Endodermal cell (in vitro differentiated cells): ENCODE measurements at places on chromosomes 2 and 18. TPM values are rescaled to one million over a fixed set of nuclear protein-coding genes. Genes with fewer than 3 reads are reported as not detected.

DNA sequence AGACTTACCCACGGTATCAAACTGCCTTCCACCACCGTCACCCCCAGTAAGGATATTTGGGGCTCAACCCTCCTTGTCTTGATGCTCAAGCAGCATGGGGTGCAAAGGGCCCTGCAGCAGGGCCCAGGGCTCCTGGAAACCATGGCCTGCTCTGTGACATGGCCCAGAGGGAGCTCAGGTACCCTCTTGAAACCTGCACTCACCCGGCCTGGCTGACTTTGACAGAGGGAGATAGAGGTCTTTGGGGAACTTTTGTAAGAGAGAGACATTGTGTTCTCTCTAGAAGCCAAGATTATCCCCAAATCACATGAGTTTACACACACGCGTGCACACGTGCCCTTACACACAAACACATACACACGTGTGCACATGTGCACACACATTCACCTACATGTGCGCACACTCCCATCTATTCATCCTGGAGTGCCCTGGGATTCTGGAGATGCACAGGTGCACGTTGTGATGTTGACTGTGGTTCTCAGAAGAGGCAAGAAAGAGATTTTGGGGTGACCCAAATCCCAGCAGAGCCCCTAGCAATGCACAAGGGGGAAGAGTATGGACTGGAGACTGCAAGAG lies 19.6 kb upstream of the KCNK3 start:
- no peak for DNase-seq

- DNase-seq = no peak
Measured at GRCh38 chr2:95010126-95010525, 15.4 kb upstream of the MAL start.

- DNase-seq = no peak
Measured at GRCh38 chr18:3748086-3748485, 298.1 kb downstream of the TGIF1 start.

DNA sequence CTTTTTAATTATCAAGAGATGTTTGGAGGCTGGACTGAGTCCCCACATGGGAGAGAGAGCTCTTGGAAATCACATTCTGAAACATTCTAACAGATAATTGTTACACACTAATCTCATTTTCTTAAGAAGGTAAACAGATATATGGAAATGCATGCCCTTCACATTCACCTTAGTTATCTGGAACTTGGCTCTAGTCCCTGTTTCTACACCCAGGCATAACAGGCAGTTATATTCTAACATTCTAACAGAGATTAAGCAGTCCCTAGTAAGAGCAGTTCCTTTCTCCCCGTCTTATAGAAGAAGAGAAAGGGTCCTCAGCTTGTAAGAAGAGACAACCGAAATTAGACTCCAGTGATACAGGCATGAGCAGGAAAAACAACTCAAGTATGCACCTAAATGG lies 385.4 kb downstream of the SOX11 start:
- no peak for DNase-seq

DNA sequence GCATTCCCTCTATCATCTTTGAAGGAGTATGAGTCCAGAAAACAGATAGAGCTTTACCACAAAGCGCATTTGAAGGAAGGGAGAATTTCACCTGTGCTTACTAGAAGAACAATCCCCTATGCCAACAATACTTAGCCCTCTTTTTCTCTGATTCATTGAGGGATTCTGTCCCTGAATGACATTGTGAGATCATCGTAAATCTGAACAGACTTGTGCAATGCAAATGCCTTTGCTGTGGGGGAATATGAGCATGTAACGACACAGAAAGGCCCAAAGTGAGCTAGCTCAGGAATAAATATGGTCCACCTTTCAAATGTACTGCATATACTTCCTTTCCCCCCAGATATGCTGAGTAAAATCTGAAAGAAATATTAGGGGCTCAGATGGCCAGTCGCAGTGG lies 67.6 kb downstream of the SCN1A start:
- DNase-seq = no peak

DNA sequence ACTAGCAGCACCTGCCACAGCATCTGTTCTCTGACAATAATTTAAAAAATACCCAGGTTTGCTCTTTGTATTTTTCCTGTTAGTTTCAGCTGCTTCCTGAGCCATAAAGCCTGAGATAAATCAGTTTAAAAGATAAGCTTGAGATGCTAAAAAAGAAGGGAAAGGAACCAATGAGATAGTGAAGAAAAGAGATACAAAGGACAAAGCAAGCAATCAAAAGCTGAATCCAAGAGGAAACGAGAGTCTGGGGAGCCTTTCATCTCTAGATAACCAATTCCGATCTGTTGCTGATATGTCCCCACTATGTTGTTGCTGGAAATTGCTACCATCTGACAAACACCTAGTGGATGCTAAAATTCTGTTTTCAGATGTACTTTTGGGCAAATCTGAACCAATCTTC lies 201.4 kb downstream of the RBM43 start:
- no peak for DNase-seq

DNA sequence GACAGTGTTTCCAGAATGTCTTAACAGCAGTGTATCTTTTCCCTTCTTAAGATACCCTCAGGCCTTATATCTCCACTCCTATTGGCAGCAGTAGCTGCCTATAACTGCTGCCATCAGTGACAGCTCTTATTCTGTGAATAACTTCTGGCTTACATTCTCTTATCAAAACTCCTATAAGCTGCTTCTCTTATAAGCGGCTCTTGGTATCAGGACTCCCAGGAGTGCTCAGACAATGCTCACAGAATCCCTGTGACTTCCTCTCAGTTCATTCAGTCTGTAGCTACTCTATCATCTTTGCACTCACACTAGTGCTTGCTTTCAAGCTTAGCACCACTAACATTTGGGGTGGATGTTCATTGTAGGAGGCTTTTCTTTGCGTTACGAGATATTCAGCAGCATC lies 143.7 kb upstream of the CDH7 start:
- DNase-seq = peak; percentile 66

- DNase-seq = no peak
Measured at GRCh38 chr2:237533668-237534161, 32.7 kb upstream of the PRLH start.

DNA sequence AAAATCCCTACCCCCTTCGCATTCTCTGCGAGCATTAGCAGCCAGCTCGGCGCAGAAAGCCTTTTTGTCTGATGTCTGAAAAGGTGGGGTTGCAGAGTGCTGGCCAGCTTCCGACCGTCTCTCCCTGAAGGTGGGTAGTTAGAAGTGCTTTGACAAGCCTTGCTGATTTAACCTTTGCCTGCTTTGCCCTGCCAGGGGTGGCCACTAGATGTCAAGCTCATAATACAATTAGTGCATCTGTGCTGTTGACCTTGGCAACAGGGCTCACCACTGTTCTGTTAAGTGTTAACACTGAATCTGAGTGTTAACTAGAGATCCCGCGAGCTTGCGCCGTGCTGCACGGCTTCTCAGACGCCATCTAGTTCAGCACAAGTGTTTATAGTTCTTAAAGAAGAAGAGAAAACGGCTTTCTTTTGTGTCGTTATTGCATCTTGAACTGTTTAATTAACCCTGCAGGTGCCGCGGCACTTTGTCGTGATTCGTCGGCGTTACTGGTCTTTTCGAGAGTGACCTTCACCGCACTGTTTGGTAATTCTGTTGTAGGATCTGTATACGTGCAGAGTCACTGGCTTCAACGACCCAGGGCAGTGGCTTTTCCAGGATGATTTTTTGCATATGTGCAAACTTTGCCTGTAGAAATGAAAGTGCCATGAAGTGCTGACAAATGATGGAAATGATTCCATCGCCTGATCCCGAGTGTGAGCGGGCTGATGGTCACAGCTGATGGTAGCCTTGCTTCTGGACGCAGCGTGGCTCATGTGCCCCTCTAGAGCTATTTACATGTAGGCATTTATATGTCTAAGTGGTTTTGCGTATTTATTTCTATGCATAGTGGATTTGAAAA lies 5.5 kb downstream of the SALL3 start:
- DNase-seq = peak; percentile 92

- DNase-seq = peak; percentile 79
Measured at GRCh38 chr2:234497594-234498235, 834 bp upstream of the ARL4C start.

- DNase-seq = no peak
Measured at GRCh38 chr2:207812726-207813080, 43.0 kb upstream of the FZD5 start.

- no peak for DNase-seq
Measured at GRCh38 chr18:59957957-59958356, 58.2 kb downstream of the PMAIP1 start.

- DNase-seq = no peak
Measured at GRCh38 chr18:55289775-55290174, 298.2 kb downstream of the TCF4 start.

- no peak for DNase-seq
Measured at GRCh38 chr2:186349508-186349907, 136.6 kb upstream of the ZC3H15 start.

DNA sequence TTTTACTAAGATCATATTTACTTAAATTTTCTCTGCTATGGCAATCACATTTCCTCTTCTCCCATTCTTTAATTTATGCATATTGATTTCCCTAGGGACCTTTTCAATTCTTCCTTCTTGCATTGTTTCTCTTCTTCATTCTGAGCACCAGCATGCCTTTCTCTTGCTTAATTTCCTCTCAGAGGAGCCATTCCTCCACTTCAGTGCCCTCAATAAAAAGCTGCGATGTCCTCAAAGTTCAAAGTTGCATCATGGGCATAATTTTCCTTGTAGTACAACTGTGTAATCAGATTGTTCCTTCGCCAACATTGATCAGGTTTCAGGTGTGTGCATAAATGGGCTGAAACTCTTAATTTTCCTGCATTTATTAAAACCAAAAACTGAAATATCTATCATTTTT lies 21.8 kb upstream of the CD226 start:
- no peak for DNase-seq

DNA sequence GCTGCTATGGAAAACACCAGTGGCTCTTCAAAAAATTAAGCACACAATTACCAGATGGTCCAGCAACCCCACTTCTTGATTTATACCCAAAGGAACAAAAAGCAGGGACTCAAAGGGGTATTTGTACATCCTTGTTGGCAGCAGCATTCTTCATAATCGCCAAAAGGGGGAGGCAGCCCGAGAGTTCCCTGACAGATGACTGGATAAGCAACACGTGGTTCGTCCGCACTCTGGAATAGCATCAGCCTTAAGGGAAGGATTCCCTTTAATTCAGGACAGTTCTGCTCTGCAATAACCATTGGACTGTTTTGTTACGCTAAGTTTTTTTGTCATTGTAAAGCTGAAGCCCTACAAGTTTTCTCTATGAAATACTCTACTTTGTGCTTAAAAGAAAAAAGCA lies 76.7 kb upstream of the TWIST2 start:
- peak; percentile 61 for DNase-seq

DNA sequence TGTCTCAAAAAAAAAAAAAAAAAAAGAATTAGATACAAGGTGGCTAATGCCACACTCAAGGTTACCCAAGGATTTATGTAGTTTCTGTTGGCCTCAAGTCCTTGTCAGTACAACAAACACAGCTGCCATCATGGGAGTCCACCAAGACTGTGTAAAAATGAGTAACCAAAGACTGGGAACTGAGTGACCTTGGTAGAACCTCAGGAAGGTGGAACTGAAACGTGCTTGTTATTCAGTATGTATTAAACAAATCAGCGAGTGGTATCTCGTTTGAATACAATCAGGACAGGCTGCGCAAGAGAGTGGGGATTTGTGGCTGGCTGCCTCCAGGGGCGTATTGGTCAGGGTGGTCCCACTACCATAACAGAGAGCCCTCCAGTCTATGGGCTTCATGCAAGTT lies 1.6 kb upstream of the SFTPB start:
- DNase-seq = no peak

DNA sequence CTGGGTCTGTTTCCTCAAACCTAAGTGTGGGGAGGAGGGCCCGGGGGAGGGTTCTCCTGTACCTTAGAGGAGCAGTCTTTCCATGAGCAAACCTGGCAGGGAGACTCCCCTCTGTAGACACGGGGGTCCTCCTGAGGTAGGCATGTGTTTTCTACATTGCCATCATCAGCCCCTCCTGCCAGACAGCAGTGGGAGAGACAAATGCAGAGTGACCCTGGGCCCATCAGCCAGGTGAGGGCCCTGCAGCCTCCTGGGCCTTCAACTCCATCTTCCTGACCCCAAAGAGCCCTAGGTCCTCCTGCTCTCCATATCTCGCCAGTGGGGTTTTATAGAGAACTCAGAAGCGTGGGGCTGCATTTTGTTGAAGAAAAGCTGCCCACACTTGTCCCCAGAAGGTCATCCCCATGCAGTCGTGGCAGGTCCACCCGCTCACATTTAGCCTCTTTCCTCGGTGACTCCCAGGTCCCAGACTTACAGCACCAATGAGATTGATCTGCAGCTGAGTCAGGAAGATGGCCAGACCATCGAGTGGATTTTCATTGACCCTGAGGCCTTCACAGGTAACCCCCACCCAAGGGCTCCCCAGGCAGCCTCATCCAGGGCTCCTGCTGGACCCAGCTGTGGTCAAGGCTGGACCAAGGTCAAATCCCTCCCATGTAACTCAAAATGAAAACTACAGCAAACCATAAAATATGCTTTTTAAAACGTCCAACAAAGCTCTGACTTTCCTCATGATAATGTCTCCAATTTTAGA lies 2.6 kb downstream of the CHRNG start:
- no peak for DNase-seq

GRCh38 chr18:70693246-70693645 lies 404.4 kb downstream of the SOCS6 start:
- DNase-seq = peak; percentile 41

DNA sequence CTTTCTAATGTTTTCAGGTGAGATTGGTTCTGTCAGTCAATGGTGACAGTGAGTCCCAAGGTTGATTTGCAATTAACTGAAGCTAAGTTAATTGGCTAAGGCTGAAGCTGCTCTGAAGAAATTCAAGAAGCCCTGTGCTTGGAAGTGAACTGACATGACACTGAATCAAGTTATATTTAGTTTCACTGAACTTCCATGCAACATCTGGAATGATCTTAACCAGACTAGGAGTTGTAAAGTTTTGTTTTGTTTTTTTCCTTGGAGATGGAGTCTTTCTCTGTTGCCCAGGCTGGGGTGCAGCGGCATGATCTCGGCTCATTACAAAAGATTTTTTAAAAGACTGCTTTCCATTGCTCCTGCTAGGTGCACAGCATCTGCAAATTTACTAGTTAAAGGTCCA lies 11.4 kb downstream of the SERPINB5 start:
- DNase-seq = no peak

DNA sequence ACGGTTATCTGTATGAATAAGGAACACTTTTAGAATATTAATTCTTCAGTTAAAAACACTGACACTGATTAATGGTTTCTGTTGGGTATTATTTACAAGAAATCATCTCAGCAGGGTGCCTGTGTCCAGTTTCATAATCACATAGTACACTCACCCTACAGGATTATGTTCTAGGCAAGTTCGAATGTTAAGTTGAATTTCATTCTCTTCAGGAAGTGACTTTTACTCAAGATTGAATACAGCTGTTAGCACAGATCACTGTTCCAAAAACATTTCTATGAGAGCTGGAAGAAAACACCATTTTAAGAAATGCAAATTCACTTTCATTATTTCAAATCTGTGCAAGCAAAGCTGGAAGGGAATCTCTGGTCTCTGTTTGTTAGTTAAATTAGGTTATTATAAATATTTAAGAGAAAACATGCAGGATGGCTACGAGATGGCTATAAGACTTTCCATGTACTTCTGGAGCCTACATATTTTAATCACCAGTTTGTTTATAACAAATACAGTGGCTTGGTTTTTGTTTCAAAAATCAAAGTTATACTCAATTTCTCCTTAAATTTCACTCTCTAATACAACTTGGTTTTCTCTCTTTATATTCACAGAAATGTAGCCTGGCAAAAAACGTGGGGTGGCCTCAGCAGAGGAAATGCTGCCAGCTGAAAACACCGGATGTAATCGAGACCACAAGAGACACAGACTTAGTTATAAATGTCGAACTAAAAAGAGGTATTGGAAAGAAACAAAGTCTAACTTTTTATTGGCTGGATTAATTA lies 65.8 kb downstream of the RBMS1 start:
- DNase-seq = no peak

GPR17 gene
- 0.24 TPM in 1 of 3 replicates, not detected in the others for total RNA-seq

TMEM200C gene
- total RNA-seq = 5.0 to 7.3 TPM (median 7.0 TPM) in 3 replicates

ZNF521 gene
- total RNA-seq = 23.6 and 26.9 TPM in 2 replicates
